Right atrium auricular region (tissue), 2 donors: ENCODE measurements at places on chromosomes 7 and 10.
A peak's percentile ranks its signal among the peaks of the same experiment; 100 is the strongest.

- DNase-seq = peak; percentile 61
These were observed 32.3 kb downstream of the PPIF start for GRCh38 chr10:79379512-79380124.

DNA sequence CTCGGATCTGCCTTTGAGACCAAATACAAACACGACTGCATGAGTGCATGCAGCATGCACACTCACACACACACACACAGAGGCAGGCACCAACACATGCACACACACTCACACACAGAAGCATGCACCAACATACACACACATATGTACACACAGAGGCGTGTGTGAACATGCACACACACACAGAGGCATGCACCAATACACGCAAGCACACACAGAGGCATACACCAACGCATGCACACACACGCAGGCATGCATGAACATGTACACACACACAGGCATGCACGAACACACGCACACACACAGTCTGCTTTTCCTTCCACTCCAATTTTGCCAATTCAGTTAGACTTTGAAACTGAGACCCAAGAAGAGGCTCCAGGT lies 67.3 kb upstream of the COL13A1 start:
- no peak for DNase-seq

DNA sequence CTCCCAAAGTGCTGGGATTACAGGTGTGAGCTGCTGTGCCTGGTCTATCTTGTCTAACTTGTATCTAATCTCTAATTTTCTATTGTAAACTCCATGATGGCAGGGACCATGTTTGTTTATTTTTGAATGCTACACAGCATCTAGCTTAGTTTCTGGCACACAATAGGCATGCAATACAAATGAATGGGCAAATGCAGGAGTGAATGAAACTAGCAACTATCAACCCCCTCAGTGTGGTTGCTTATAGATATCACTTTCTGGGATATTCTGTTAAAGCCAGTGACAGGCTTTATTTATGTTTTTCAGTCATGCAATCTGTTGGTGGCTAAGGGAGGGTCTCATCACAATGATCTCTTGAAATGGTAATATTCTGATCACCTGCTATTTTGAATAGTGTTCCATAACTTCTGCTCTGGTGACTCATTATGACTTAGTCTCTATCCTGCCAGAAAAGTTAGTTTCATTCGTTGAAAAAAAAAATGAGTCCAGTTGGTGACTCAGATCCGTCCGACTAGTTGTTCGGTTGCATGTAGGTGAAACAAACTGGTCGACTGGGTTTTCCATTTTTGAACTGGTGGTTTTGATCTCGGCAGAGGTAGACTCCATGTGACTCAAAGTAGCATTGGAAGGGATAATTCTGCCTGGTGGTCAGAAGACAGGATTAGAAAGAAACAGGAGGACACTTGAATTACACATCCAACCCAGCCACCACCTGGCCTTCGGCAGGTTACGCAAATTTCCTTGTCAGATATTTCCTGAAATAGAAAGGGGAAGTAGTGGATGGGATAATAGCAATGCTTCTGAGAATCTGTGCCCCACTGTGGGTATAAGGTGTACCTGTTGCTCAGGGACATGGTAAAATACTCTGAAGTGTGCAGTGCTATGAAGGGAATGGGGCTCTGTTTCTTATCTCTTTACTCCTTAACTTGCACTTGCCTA lies 76.8 kb downstream of the GATA3 start:
- DNase-seq = no peak

GRCh38 chr10:129046962-129047361 lies 420.1 kb upstream of the MGMT start:
- DNase-seq = no peak

DNA sequence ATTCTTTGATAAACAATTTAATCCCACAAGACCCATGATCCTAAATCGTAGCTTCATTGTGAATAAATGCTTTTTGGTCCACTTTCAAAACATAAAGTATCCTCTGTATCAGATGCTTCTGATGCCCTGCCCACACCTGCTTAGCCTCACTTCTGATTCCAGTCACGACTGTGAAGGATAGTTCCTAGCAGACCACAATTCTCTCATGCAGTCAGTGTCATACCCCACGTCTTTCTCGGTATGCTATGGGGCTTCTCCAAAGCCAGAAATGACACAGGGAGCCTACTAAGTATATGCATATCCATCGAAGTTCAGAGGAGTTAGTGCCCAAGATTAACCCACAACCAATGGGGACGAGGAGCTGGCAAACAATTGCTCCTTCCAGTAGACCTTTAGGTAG lies 27.6 kb upstream of the CTNNA3 start:
- no peak for DNase-seq

- no peak for DNase-seq
These were observed 43.2 kb downstream of the SRRM3 start for GRCh38 chr7:76244781-76245391.

DNA sequence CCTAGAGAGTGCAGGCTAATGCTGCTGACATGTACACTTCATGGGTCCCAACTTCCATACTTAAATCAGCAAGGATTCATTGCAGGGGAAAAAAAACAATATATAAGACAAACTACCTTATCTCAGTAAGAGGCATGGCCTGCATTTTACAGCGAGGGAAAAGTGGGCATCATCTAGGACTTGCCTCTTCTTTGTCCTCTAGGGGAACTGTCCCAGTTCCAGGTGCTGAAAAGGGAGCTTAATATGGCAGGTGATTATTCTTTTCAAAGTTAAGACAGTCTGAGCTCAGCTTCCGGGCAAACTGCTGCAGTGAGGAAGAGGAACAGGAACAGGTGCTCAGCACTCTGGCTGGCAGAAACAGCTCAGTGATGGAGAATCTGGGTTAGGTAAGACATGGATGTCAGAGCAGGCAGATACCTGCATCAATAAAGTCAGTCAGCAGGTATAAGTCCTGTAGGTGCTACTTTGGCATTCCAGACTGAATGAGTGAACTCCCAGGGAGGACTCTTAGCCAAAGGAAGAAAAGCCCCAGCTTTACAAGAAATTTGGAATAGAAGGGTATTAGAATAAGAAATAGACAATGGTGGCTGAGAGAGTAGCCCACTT lies 147.2 kb downstream of the TMEM178B start:
- no peak for DNase-seq

- DNase-seq = no peak
These were observed 186.7 kb upstream of the HGF start for GRCh38 chr7:81956520-81956919.

- no peak for DNase-seq
These were observed 151.3 kb downstream of the NEBL start for GRCh38 chr10:20745556-20746375.

GRCh38 chr7:99195867-99196266 lies 12.0 kb downstream of the KPNA7 start:
- DNase-seq = no peak

DNA sequence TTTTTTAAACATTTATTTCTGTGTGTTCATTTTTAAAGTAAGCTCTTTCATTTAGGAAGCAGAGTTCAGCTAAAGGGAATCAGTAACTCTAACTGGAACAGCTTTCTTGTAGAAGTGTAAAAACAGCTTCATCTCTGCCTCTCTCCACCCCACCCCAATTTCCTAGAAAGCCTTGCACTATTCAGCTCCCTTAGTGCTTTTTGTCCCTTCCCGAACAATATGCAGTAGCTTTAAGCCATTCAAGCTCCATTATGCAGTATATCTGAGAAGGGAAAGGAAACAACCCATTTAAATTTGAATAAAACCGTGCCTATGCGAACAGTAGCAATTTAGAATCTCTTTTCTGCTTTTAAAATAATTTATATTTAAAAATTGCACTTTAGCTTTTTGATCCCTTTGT lies 134.5 kb downstream of the TRIL start:
- DNase-seq = no peak

DNA sequence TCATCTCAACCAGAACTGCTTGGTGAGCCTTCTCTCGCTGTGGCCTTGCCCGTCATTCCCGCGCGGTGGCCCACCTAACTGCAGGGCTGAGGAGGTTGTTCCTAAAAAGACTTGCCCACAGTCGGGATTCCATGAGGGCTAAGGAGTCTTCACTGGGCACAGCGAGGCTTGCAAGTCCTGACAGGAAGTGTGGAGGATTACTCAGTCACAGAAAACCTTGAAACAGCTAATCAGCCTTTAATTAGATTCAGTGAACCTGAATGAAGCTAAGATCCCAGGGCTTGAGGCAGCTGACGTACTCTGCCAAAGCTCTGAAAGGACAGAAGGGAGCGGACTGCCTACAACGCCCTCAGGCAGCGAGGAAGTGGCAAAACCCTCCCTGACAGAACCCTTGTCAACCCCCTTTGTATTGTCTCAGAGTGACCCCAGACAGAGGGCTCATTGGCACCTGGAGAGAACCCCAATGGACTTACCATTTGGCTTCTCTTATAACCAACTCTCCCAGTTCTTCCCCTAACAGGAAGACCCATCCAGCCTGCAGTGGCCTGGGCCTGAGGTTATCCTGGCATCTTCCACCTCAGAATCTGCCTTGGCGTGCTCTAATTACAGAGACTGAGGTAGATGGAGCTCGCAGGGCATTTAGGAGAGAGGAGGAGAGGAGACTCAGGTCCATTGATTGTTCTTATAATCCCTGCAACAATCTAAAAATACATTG lies 2.5 kb upstream of the LAMB4 start:
- DNase-seq = no peak

DNA sequence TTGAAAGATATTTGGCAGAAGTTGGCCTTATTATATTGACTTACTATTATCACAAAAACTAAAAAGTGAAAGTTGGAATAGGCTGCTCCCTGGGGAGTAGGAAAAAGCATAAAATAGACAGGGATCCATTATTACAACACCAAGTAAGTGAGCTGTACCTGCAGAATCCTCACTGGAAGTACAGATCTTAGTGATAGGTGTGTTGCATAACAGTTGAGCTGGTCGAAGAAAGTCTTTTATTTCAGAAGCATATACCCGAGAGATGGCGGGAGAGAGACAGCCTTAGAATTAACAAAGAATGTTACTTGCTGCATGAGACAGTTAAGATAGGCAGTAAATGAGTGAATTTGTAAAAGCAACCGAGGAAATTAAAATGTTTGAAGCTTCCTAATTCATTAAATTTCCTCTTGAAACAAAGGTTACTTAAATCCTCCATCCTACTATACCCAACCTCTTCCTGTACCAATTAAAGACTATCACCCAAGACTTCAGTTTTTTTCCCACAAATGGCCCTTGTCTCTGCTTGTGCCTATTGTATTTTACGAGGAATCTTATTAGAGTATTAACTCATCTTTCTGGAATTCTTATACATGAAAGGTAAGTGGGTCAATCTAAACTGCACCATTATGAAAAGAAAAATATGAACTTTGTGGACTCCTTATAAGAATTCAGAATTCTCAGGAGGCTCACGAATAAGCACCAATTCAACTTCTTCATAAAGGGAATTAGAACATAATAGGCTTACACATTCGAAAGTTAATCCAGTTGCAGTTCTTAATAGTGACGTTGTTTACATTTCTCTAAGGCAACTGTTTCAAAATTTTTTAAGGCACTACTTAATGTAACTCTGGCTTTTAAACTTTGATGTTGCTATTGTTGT lies 56.2 kb downstream of the CREM start:
- DNase-seq = no peak

DNA sequence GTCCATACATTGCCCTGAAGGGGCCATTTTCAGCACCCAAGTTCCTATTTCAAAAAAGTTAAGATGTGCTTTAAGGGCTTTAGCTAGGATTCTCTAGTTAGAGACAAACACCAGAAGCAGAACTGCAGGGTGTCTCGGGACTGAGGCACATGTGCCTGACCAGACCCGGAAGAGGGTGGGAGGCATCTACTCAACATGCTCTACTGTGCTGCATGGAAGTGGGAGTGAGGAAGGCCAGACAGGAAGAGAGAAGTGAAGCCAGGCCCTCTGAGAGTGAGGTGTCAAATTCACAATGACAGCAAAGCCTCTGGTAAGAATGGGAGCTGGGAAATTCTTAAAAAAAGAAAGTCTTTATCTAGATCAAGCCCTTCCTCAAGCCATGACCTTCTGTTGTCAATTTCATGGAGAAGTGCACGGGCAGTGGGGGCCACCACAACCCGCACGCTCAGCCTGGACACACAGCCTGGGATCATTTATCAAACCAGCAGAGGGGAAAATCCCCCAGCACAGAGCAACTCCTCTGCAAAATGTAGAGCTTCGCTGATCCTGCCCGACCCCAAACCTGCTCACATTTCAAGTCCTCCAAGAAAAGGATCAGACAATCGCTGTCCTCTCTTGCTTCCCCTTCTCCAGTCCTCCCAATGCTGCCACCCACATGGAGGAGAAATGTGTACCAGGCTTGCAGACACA lies 38.7 kb downstream of the PLXNA4 start:
- DNase-seq = no peak

- no peak for DNase-seq
These were observed 84.2 kb upstream of the CREB5 start for GRCh38 chr7:28328146-28328545.

DNA sequence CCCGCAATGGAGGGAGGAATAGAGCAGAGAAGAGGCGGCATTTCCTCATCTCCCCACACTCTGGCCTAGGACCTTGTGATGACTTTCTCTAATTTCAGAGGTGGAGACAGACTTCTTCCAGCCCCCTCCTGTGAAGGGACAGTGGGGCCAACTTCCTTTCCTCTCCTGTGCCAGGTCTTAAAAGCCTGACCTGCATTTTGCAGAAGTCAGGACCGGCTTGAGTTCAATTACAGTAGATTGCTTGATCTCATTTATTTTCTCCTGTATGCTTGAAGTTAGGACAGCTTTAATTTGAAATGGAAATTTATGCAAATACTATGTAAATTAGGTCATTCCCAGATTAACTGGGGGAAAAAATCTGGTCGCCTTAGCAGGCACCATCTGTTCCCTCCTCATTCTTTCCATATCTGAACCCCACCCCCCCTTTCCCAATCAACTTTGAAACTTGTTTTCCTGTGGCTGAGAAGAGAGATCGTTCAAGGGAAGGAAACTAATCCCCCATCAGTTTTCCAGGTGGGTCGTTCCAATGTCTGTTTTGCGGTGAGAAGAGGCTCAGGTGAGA lies 57.1 kb downstream of the SYPL1 start:
- no peak for DNase-seq

GRCh38 chr7:152336754-152337368 lies 98.9 kb downstream of the KMT2C start:
- no peak for DNase-seq

DNA sequence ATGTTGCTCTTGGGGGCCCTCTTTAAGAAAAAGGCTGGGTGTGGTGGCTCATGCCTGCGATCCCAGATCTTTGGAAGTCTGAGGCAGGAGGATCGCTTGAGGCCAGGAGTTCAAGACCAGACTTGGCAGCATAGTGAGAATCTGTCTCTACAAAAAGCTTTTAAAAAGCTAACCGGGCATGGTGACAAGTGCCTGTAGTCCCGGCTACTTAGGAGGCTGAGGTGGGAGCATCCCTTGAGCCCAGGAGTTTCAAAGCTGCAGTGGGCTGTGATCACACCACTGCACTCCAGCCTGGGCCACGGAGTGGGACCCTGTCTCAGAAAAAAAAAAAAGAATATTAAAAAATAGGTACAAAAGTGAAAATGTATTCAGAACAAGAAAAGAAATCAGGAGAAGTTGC lies 38.1 kb upstream of the SLC39A12 start:
- DNase-seq = no peak

DNA sequence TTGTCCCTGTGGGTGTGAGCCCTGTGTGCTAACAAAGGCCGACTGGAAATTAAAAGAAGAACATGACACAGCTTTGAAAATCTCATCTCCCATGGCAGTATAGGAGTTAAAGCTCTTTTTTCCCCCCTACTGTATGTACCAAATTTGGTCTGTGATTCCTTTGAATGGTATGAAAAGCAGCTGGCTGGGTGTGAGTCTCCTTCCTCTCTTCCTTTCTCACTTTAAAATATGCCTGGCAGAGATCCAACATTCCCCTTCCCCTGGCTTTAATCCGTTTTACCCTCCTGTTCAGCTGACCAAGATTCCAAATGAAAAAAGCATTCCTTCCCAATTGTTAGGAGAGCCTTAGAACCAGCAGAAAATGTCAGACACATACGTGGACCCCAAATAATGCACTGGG lies 225.0 kb upstream of the CELF2 start:
- no peak for DNase-seq

- no peak for DNase-seq
These were observed 550.2 kb downstream of the SORCS1 start for GRCh38 chr10:106614293-106614692.
